T-cell (primary cell): ENCODE measurements at places on chromosomes 12 and 14. TPM values are rescaled to one million over a fixed set of nuclear protein-coding genes. Genes with fewer than 3 reads are reported as not detected.

The KCNA5 gene
- not detected for total RNA-seq

DNA sequence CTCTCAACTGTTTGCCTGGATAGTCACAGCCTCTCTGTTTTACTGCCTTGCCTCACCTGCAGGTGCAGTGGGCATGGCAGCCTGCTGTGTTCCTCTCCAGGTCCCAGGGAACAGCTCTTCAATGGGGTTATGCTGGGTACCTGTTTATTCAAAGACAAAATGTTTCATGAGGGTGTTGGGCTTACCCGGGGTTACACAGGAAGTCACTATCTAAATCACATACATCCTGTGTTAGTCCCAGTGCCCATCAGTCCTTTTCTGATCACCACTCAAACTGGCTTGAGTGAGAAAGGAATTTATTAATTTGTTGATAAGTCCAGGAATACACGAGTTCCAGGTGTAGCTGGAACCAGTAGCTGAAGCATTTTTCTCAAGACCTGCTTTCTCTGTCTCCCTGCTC is 1503.6 kb upstream of the TMEM132C start:
- DNase-seq, result no peak

GRCh38 chr12:83210933-83211332 is 524.2 kb downstream of the TMTC2 start:
- DNase-seq, result no peak

DNA sequence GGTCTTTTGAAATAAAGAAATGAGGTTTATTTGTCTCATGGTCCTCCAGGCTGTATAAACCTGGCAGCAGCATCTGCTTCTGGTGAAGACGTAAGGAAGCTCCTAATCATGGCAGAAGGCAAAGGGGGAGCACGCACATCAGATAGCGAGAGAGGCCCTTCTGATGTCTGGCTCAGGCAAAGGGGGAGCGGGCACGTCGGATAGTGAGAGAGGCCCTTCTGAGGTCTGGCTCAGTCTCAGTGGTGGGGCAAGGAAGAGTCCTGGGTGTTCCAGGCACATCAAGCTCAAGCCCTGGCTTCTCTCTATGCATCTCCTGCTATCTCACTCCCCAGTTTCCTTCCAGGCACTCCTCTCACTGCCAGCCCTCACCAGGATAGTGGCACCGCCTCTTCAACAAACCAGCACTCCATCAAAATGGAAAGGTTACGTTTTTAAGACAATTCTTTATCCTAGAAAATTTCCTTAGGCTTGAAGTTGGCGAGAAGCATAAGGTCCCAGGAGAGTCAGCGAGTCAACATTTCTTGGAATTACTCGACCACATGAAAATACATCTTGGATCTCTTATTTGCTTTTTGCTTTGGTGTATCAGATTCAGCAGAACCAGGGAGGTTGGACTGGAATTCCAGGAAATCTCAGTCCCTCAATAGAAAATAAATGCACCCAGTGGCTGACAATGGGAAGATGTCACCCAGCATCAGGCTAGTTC is 189.6 kb upstream of the TMEM132C start:
- no peak for DNase-seq

DNA sequence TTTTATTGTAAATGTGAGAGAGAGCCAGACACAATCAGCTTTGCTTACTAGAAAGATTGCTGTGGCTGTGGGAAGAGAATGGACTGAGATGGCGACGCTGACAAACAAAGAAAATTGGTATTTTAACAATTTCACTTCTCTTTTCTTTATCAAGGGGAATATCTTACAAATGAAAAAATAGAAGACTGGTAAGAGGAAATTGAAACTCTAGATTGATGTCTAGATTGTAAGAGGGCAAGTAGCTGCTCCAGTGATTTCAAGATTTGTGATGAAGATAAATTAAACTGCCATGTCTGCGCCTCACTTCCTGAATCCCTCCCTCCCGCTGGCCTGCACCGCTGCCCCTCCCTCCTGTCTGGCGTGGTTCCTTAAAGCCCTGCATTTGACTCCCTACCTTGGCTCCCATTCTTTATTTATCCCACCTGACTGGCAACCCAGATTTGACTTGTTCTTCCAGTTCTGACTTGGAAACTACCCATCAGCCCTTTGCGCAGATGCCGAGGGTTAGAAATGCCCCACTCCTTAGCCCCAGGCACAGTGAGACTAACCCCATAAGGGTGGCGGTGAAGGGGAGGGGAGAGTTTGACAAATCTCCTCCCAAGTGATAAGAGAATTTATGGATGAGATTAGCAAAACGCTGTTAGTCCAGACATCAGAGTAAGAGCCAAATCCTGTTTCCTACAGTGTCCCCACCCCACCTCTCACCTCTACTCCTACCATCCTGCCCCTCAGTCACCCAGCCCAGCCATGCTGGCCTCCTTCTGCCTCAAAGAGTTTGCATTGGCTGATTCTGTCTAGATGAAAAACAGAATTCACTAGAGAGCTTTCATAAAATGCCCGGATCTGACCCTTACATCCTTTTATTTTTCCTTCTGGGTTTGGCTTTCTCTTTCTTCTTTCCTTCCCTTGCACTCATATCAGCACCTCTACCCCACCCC is 125.3 kb upstream of the ATF7IP start:
- no peak for DNase-seq

The TNFAIP2 gene
- 2.0 TPM for total RNA-seq

- DNase-seq, result no peak
Observed at GRCh38 chr12:75666126-75666938, 154.9 kb upstream of the KRR1 start.

GRCh38 chr14:97873291-97873690 is 1076.1 kb downstream of the VRK1 start:
- DNase-seq, result no peak

- DNase-seq, result no peak
Observed at GRCh38 chr14:20002319-20002718, 356 bp downstream of the OR4Q2 start.

- no peak for DNase-seq
Observed at GRCh38 chr12:115149685-115150378, 465.9 kb upstream of the TBX3 start.

- no peak for DNase-seq
Observed at GRCh38 chr12:462936-463705, 3.4 kb downstream of the B4GALNT3 start.

DNA sequence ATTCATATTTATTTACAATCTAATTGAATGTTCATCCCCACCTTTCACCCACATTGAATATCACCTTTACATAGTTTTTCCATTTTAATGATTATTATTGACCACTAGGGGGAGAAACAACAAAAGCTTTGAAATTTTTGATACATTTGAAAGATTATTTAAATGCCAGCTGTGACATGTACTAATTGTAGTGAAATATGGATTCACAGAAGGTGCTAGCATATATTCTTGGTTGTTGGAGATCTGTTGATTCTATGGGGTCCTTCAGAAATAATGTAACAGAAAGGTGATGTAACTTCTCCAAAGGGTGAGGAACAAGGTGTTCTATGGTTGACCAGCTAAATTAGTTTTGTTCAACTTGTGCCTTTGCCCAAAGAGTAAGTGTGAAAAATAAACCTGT is 22.4 kb upstream of the GPR33 start:
- no peak for DNase-seq

DNA sequence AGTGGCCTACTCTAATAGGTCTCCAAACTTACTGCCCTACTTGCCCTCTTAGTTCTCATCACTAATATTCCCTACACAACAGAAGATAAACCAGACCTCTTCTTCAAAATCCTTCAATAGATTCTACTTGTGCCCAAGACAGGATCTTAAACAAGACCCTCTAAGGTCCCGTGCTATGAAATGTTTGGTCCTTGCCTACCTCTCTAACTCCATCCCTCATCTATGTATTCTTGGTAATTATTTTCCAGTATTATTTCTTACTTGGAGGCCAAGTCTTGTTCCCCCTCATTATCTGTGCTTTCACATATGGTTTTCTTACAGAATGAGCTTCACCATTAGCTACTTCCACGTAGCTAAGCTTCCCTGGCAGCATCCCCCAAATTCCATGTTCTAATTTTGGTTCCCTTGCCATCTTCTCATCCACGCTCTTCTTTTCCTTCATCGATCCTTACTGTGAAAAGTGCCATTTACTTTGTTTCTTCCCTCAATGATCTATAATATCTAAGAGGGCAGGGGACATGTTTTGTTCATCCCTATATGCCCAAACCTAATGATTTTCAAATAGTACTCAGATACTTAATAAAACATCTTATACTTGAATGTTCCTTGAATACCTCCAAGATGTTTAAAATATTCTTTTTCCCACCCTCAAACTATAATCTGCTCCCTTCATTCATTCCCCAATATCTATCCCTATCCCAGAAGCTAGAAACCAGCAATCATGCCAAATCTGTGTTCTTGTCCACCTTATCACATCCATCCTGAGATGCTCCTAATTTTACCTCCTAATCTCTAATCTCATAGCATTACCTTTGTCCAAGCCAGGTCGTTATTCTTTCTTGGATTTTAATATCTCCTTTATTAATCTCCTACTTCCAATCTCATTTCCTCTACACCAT is 10.1 kb downstream of the HNRNPC start:
- DNase-seq, result no peak

The SBNO1 gene
- total RNA-seq, result 36.1 TPM

The CLEC7A gene
- total RNA-seq, result 1.6 TPM

GRCh38 chr14:22850944-22851764 is 14.8 kb downstream of the MMP14 start:
- no peak for DNase-seq
